CD4-positive, alpha-beta T cell treated with Interferon alpha-2 for 1 hour (primary cell): ENCODE measurements at places on chromosomes 7 and 10.

- no peak for DNase-seq
These were observed 190.9 kb downstream of the PAXIP1 start for GRCh38 chr7:154812027-154812426.

GRCh38 chr10:92303096-92303495 lies 12.1 kb downstream of the MARCHF5 start:
- DNase-seq: no peak

DNA sequence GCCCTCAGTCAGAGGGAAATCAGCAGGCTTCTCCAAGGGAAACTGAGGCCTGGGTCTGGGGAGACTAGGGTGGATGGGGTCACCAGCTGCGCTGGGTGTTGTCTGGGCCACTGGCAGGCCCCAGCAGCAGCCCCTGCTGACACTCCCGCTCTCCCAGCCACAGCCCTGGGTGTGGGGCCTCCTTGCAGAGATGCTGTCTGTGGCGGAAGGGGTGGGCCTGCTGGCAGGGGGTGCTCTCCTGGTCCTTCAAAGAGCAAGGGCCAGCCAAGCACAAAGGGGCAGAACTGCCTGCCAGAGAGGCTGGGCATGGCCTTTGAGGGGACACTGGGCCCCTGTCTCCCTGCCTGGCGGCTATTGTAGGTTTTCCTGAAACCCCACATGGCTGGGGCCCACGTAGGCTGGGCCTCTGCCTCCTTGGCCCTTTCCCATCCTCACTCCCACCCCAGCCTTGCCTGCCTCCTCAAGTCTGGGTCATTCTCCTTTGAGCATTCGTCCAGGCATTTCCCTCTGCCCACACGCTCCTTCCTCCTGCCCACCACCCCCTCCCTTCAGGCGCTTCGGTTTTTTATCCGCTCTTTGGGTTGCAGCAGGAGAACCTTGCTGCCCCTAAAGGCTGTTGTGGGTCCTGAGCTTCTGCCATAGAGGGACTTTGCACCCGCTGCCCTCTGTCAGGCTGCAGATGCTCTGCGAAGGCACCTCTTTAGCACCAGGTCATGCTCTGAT lies 9.1 kb downstream of the COL13A1 start:
- no peak for DNase-seq

- DNase-seq: no peak
These were observed 335.1 kb downstream of the BMPER start for GRCh38 chr7:34240417-34240816.

GRCh38 chr10:54985732-54986131 lies 184.7 kb upstream of the PCDH15 start:
- DNase-seq: no peak

DNA sequence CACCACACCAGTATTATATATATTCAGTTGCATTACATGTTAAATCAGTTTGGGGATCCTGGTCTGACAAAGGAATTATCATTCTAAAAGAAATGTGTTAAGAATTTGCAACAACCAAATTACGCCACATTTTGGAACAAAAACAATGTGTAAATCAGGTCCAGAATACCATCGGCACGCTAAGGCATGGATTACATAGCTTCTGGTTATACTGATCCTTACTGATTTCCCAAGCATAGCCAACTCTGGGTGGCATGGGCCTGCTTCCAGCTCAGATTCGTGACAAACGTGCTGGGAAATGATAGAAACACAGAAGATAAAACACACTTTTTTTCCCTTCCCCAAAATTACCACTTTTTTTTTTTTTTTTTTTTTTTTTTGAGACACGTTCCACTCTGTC lies 660.0 kb downstream of the SORCS1 start:
- no peak for DNase-seq

- no peak for DNase-seq
These were observed 270.6 kb downstream of the TRIL start for GRCh38 chr7:28687537-28687936.
